ENCODE measurements at places on chromosomes 6 and 20.
A peak's percentile ranks its signal among the peaks of the same experiment; 100 is the strongest.

GRCh38 chr6:154245506-154245905 is 111.1 kb downstream of the IPCEF1 start:
- no peak for DNase-seq

- DNase-seq: no peak
These were observed 131.3 kb downstream of the CEBPB start for GRCh38 chr20:50321797-50322480.

DNA sequence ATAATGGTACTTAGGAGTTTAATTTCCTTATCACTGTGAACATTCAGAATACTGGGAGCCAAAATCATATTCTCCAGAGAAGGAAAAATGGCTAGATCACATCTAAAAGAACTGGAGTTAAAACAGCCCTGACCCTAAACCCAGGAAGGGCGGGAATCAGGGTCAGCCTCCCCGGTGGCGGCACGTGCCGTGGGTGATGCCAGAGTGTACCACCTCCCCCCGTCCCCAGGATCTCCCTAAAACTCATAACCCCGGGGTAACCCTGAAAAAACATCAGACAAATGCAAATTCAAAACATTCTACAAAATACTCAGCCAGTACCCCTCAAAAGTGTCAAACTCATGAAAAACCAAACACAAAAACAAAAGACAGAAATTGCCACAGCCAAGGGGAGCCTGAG is 148.3 kb downstream of the DLL1 start:
- no peak for DNase-seq

- DNase-seq: no peak
These were observed 16.9 kb downstream of the TDRD6 start for GRCh38 chr6:46704562-46704961.

DNA sequence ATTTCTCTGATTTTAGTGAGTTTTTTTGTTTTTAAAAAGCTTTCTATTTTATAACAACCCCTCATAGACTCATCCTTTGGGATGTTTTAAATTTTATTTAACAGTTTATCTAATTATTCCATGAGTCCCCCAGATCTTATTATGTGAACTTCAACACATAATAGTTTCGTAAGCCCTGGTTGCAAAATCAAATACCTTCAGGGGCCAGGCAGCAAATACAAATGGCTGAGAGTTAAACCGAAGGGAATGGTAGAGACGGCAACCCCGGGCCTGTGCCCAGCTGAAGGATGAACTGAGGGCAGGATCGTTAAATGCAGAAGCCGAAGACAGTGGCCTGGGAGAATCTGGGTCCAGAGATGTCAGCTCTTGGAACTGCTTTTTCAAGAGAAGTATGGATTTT is 88.4 kb downstream of the RTN4IP1 start:
- no peak for DNase-seq

- peak; percentile 20 for DNase-seq
These were observed 5.8 kb upstream of the PACSIN1 start for GRCh38 chr6:34459899-34460593.

DNA sequence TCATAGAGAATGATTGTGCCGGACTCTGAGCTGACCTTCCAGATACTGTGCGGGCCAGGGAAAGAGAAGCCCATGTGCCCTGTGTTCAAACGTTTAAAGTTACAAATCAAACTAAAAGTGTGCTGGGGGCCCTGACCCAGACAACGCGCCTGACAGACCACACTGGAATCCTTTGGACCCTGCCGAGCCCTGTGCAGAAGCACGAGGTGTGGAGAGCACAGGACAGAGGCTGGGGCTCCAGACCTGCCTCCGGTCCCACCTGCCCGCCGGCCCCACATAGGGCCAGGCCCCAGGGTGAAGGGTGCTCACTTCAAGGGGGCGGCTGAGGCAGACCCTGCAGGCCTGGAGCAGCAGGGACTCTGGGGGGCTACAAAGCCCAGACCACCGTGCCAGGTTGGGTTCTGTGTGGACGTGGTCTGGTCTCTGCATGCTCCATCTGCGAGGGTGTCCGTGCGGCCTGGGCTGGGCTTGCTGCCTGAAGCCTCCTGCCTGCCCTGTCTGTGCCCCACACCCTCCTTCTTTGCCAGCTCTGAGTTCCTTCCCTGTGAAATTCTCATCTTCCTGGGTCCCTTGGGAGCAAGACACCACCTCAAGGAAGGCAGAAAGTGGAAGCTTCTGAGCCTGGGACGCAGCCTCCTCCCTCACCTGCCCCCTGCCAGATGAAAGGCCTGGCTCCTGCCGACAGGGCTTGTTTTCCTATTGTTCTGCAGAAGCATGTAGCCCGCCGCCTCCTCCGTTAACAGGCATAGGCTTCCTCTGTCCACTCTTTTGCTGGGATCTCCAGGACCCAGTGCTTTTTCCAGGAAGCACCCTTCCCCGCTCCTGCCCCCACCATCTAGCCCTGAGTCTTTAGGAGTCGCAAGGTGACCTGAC is 186.2 kb downstream of the ERMARD start:
- DNase-seq: no peak

DNA sequence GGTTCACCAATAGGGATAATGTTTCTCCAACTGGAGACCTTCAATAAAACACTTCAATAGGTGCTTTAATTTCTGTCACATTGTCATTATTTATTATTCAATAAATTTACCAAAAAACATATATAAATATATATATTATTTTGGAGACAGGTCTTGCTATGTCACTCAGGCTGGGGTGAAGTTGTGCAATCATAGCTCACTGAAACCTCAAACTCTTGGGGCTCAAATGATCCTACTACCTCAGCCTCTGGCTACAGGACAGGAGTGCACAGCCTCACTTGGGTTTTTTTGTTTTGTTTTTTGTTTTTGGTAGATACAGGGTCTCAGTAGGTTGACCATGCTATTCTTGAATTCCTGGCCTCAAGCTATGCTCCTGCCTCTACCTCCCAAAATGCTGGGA is 9.9 kb downstream of the SMLR1 start:
- DNase-seq: no peak

GRCh38 chr20:20358801-20359200 is 9.1 kb upstream of the INSM1 start:
- DNase-seq: no peak
